ENCODE measurements at places on chromosomes 12 and 14. TPM values are rescaled to one million over a fixed set of nuclear protein-coding genes. Genes with fewer than 3 reads are reported as not detected.

DNA sequence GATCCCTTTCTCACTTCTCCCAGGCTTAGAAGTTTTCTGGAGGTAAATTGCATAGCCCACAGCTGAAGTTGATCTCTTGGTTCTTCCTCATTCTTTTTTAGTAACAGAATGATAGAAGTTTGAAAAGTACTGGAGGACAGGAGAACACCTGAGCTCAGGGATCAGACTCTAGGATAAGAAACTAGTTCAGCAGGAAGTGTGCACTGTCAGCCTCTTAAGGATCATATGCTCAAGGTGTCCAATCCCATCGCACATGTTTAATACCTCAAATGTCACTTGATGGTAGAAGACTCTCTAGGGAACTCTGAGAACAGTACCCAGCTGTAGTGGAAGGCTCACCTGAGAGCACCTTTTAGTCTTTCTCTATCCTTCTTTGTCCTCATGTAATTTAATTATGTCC is 14.7 kb upstream of the LIMA1 start:
- DNase-seq: no peak

- DNase-seq: peak; percentile 69
Observed at GRCh38 chr12:1592444-1593173, 1.8 kb downstream of the FBXL14 start.

DNA sequence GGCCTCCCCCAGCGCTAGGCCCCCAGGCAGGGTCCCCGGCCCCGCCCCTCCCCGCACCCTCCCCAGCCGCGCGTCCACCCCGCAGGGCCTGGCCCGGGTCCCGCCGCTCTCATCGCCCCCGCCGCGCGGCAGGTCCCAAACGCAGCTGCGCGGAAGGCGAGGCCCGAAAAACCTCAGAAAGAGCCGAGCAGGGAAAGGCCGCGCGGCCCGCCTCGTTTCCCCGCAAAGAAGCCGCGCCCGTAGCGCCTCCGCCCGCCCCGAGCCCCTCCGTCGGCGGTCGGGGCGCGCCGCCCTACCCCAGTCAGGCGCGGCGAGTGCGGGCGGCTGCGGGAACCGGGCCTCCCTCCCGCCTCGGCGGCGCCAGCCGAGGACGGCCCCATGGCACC is 324 bp downstream of the POLE start:
- DNase-seq: no peak

DNA sequence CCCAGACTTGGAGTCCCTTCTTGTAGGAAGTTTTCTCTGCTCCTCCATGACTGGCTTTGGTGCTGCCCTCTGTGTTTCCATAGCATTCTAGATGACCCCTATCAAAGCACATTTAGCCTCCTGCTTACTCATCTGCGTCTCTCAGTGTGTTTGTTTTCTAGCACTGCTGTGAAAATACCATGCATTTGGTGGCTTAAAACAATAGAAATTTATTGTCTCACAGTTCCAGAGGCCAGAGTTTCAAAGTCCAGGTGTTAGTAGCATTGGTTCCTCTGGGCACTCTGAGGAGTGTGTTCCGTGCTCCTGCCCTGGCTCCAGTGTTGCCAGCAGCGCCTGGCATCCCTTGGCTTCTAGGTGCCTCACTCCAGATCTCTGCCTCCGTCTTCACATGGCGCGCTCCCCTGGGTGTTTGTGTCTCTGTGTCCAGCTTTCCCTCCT is 86.1 kb downstream of the CACNA1C start:
- DNase-seq: no peak

Gene KRT6C
- not detected for total RNA-seq

GRCh38 chr12:60501124-60501729 is 905.4 kb downstream of the SLC16A7 start:
- no peak for DNase-seq

GRCh38 chr14:102565331-102565887 is 27.0 kb upstream of the RCOR1 start:
- no peak for DNase-seq

GRCh38 chr12:83461336-83461935 is 774.7 kb downstream of the TMTC2 start:
- no peak for DNase-seq

Gene PTPRB
- not detected for total RNA-seq

- no peak for DNase-seq
Observed at GRCh38 chr12:99257672-99258071, 389.9 kb upstream of the GARIN6 start.

Gene GTF2A1
- total RNA-seq: 34.2 TPM

Gene ZNF605
- 17.2 TPM for total RNA-seq

GRCh38 chr14:24435998-24436354 is 6.2 kb downstream of the KHNYN start:
- DNase-seq: no peak

- no peak for DNase-seq
Observed at GRCh38 chr12:26030371-26030770, 71.9 kb downstream of the RASSF8 start.

DNA sequence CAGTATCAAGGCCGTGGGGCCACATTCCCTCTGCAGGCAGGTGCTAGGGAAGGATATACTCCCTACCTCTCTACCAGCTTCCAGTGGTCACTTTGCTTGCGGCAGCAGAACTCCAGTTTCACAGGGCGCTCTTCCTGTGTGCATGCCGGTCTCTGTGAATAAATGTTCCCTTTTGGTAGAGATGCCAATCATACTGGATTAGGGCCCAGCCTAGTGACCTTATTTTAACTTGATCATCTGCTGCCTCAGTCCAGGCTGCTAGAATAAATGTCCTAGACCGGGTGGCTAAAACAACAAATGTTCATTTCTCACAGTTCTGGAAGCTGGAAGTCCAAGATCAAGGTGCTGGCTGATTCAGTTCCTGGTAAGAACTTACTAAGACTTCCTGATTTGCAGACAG is 198.8 kb upstream of the TMEM132C start:
- DNase-seq: no peak

Gene HOXC4
- total RNA-seq: not detected

DNA sequence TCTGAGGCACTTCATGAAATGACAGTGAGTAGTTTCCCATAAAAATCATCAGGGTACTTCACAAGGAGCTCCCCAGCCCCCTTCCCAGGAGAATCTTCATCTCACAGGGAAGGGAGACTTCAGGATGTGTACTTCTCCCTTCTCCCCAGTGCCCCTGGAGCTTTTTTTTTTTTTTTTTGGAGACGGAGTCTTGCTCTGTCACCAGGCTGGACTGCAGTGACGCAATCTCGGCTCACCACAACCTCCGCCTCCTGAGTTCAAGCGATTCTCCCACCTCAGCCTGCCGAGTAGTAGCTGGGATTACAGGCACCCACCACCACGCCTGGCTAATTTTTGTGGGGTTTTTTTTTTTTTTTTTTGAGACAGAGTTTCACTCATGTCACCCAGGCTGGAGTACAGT is 10.4 kb downstream of the ITPK1 start:
- no peak for DNase-seq

Gene DNAI7
- 0.15 TPM for total RNA-seq

- DNase-seq: no peak
Observed at GRCh38 chr12:106113042-106113441, 25.7 kb downstream of the NUAK1 start.

Gene GPR132
- 47.3 TPM for total RNA-seq

Gene SSPN
- not detected for total RNA-seq

Gene RNF31
- total RNA-seq: 113 TPM

DNA sequence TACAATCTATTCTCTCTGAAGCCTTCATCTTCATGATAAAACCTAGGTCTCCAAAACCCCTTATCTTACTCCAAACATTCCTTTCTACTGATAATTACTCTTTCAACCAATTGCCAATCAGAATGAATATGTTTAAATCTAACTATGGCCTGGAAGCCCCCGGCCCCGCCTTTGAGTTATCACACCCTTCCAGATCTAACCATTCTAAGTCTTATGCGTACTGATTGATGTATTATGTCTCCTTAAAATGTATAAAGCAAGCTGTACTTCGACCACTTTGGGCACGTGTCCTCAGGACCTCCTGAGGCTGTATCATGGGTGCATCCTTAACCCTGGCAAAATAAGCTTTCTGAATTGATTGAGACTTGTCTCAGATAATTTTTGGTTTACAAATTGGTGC is 14.4 kb downstream of the PABPN1 start:
- no peak for DNase-seq

GRCh38 chr14:66495218-66496098 is 9.3 kb downstream of the CCDC196 start:
- DNase-seq: peak; percentile 31

Gene SERPINA10
- not detected for total RNA-seq

Gene RND1
- total RNA-seq: 0.89 TPM

Gene FAM90A1
- not detected for total RNA-seq

Gene RTL1
- not detected for total RNA-seq

- DNase-seq: no peak
Observed at GRCh38 chr12:53613821-53614220, 12.4 kb downstream of the ATF7 start.

GRCh38 chr12:32390572-32391219 is 8.7 kb upstream of the FGD4 start:
- DNase-seq: no peak

- no peak for DNase-seq
Observed at GRCh38 chr12:95096378-95096777, 23.0 kb upstream of the NR2C1 start.

DNA sequence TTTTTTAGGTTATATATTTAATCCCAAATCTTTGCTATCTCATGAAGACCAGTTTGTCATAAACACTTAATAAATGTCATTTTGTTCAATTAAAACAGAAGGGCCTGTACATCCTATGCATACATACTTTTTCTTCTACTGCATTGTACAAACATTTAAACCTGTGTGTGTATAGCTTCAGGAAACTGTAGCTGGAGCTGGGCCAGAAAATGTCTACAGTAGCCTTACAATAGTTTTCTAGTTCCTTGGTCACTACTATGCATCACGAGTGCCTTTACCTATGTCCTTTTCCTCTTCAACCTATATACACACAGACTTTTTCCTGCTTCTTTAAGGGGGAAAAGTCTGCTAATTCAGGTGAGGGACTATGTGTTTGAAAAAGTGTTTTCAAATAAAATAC is 302.8 kb downstream of the PAWR start:
- DNase-seq: no peak

GRCh38 chr12:53343969-53344368 is 7.8 kb upstream of the SP7 start:
- DNase-seq: no peak

- no peak for DNase-seq
Observed at GRCh38 chr12:76113800-76114757, 29.6 kb upstream of the NAP1L1 start.

DNA sequence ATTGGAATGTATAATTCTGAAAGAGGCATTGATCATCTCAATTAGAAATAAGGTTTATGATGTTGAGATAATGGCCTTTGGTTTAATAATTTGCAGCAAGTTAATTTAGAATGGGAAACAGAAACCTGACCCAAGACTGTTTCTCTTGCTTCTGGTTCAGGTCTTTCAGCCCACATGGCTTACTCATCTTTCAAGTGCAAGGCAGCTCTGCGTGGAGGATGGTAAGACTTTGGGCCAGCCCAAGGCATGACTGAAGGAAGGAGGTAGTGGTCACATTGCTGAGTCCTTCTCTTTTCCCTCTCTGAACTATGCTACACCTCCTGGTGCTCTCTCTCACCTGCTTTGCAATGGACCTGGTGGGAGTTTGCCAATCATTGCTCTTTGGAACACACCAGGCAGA is 98.7 kb downstream of the CAND1 start:
- no peak for DNase-seq

Gene PTHLH
- not detected for total RNA-seq

Gene MMP14
- total RNA-seq: 3.8 TPM

Gene KRT72
- 8.4 TPM for total RNA-seq

DNA sequence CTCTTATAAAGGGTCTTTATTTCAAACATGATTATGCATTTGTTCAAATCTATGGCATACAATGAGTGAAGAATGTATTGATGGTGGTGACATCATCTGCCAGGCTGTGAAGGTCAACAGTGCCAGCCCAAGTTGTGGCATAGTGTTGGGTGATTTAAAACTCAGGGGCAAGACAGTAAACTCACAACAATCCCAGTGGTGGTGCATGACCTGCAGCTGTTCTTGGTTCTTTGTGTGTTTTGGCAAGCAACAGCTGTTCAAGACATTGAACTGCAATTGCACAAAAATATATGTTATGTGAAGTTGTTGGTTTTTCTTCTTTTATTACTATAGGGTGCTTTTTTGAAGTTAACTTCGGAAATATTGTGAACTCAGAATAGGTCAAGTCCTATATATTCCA is 851.6 kb downstream of the NRXN3 start:
- DNase-seq: no peak

GRCh38 chr14:78697341-78697740 is 527.2 kb downstream of the NRXN3 start:
- no peak for DNase-seq

Gene EMP1
- 4.5 TPM for total RNA-seq

- no peak for DNase-seq
Observed at GRCh38 chr14:80323038-80323665, 111.8 kb upstream of the DIO2 start.

Gene PIWIL1
- total RNA-seq: not detected

DNA sequence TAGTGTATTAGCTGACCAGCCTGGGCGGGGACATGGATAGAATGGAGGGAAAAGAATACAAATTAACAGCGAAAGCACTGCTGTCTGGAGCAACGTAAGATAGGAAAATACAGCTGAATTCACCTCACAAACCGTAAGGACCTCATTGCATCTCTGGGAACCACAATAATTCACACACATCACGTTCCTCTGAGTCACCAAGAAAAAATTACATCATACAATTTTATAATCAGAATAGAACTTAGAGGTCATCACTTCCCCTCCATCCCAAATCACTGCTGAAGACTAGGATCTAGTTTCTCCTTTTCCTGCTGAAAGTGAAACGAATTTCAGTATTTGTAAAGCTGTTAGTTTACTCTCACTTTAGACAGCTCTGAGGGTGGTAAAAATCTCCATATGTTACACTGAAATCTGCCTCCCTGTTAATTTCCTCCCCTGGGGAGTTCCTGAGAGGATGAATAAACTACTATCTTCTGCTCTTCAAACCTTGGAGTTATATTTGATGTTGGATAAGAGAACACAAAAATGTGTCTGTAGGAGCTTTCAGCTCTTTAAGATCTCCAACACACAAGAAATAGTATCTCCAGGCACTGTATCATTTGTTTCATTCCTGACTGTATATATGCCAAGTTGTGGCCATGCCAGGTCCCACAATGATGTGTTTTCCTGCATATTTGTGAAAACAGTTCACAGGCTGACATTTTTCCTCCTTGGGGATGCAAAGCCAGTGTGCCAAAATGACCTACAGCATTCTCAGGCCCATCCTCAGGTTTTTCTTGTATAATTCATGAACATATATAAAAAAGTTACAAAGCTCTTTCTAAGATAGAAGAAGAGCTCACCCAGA is 63.8 kb upstream of the SSTR1 start:
- no peak for DNase-seq

Gene RPL6
- 1,625 TPM for total RNA-seq

GRCh38 chr14:87935886-87936285 is 57.1 kb downstream of the GALC start:
- DNase-seq: no peak

Gene P3H3
- 11.8 TPM for total RNA-seq

DNA sequence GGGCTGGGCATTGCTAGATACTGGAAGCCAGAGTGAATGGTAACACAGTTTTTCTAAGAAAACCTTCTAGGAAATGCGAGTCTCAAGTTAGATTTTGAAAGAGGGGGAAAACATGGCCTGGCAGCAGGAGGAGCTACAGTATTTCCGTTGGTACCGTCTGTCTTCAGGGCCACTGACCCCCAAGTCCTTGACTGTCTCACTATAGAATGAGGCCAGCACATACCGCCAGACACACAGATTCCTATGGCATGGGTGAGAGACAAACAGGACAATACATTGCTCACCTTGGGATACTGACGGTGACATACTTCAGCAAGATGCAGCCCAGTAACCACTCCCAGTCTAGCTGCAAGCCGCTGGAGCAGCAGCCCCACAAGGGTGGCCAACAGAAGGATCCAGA is 21.7 kb downstream of the SLC11A2 start:
- no peak for DNase-seq

Data from CD4-positive, alpha-beta memory T cell (primary cell).